ENCODE measurements at places on chromosomes 2 and 18.

- no peak for DNase-seq
Measured at GRCh38 chr2:165891943-165892342, 61.6 kb downstream of the TTC21B start.

DNA sequence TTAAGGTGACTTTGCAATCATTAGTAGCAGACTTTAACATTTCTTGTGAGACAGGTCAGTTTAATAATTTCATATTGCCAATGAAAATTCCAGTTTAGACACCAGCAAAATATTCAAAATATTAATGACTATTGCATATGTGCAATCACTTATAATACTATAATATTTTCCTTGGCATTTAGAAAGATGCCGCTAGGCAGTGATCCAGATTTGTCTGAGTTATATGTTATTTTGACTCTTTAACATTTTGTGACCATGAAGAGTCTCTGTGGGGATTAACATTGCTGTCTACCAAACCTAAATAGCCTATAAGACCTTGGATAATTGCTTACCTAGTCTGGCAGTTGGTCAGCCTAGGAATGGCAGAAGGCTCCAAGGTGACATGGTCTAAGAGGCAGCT lies 389.6 kb downstream of the THSD7B start:
- DNase-seq = no peak

DNA sequence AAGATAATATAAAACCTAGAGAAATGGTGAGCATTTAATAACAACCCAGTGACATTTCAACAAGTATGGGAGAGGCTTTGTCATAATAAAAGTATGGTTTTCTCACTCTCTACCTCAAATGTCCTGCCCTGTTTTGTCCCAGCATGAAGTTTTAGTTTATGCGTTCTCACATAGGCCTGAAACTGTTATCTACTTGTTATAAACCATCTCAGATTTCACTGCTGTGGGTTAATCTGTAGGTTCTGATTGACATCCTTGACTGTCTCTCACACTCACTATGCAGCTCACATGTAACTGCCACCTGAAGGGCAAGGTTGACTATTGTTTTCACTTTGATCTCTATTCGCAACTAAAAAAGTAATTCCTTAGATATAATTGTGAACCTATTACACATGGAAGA lies 44.9 kb downstream of the ZEB2 start:
- DNase-seq = no peak

GRCh38 chr18:36331521-36331971 lies 34.0 kb downstream of the FHOD3 start:
- DNase-seq = no peak

DNA sequence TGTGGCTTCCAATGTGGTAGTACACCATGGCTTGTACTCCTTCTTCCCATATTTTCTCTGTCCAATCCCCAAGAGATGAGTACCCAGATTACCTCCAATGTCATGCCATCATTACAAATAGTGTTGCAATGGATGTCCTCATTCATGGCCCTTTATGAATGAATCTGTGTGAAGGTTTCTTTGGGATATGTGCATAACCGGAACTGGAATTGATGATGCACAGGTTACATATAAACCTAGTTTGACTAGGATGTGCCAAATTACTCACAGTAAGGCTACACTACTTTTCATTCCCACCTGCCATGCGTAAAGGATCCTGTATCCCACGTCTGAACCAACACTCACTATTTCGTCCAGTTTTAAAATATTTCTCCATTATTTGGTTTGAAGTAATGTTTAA lies 173.9 kb upstream of the CXCR4 start:
- no peak for DNase-seq

GRCh38 chr2:241673797-241674725 lies 12.6 kb downstream of the DTYMK start:
- no peak for DNase-seq

- DNase-seq = no peak
Measured at GRCh38 chr2:37625796-37626571, 45.5 kb downstream of the CDC42EP3 start.

GRCh38 chr2:69720404-69720803 lies 21.5 kb upstream of the ANXA4 start:
- DNase-seq = no peak

DNA sequence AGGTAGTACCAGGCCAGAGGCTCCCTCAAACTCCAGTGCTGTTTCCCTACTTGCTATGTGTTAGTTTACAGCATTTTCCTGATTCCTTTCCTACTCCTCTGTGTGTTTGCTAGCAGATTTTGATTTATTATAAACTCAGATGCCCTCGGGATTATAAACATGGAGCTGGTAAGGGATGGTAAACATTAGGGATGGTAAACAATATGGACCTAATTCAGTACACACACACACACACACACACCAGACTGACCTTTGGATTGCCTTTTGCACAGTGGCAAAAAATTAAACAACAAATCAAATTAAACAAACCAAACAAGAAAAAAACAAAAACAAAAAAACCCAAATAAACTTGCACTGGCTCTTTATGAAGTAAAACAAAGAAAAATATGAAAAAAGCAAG lies 55.4 kb upstream of the ACVR1 start:
- DNase-seq = no peak

DNA sequence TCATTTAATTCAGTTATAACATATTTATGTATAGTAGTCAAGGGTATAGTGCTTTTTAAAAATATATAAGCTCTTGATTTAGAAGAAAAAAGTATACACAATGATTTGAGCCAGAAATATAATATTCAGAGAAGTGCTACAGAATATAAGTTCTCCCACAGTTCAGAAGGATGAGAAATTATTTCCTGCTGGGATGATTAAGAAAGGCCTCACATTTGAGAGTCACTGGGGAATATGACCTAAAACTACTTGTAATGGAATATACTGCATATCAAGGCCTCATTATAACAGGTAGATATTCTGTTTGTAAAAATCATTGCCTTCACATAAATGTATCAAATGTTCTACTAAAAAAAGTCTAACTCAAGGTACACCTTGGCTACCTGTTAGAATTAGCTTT lies 203.5 kb downstream of the MBD2 start:
- DNase-seq = no peak

GRCh38 chr2:138185827-138186226 lies 221.6 kb downstream of the HNMT start:
- no peak for DNase-seq

Data from progenitor cell of endocrine pancreas (in vitro differentiated cells).